Dorsolateral prefrontal cortex (tissue), 122 donors: ENCODE measurements at places on chromosomes 16 and 17.

- DNase-seq, result no peak
Observed at GRCh38 chr17:63552211-63552610, 1.9 kb downstream of the DCAF7 start.

- DNase-seq, result no peak
Observed at GRCh38 chr16:11501632-11502031, 85.1 kb downstream of the LITAF start.

GRCh38 chr16:54938212-54939028, 7.8 kb downstream of the IRX5 start:
- no peak for DNase-seq

DNA sequence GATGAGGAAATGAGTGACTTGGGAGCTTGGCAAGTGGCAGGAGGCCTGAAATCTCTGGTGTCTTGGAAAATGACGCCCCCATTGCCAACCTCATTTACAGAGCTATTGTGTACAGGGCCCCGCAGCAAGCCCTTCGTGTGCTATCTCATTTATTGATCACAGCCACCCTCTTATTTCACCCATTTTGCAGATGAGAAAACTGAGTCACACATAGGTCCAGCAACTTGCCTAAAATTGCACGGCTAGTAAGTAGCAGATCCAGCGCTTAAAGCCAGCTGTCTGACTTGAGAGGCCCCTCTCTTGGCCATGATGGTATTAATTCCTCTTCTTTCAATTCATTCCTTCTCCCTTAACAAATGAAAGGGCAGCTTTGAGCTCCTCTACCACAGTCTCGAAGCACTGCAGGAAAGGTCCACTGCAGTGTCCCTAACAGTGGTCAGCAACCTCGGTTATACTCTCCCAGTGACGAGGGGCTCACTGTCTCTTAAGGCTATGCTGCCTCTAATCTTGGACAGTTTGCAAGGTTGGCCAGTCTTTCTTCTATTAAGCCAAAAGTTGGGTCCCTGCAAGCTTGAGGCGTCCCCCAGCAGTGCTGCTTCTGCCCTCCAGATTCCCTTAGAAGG, 162.2 kb downstream of the COPRS start:
- no peak for DNase-seq

DNA sequence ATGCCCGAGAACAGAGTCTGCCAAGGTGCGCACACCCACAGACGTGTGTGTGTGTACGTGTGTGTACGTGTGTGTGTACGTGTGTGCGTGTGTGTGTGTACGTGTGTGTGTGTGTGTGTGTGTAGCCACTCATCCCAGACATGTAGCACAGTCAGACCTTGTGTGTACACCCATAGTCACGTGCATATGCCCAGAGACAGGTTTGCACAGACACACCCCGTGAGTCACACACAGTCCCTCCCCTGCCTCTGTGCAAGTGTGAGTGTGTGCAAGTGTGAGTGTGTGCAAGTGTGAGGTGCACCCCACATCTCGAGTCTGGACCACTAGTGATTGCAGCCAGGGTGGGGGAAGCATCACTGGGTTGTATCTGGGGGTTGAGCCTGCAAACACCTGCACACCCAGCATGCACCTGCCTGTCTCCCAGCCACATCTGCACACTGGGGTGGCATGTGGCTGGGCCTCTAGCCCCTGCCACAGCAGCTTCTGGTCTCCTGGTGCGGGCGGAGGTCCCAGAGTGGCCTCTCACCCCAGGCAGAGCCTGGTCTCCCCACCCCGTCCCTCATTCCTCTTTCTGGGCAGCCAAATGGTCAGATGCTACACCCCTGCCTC, 23.6 kb downstream of the BAHCC1 start:
- DNase-seq, result no peak
